Placental pericyte (primary cell): ENCODE measurements at places on chromosomes 7 and 10. TPM values are rescaled to one million over a fixed set of nuclear protein-coding genes. Genes with fewer than 3 reads are reported as not detected.

The GTPBP4 gene
- 41.8 and 43.2 TPM in 2 replicates for total RNA-seq

The IKZF1 gene
- not detected in 2 replicates for total RNA-seq

The EIF5AL1 gene
- total RNA-seq: 0.44 and 0.72 TPM in 2 replicates

The LRIT1 gene
- not detected in 2 replicates for total RNA-seq

The PDE1C gene
- total RNA-seq: 0.22 and 2.0 TPM in 2 replicates

The EPDR1 gene
- 1.8 and 14.5 TPM in 2 replicates for total RNA-seq

The MBL2 gene
- not detected in 2 replicates for total RNA-seq

The TLX1 gene
- total RNA-seq: not detected in 2 replicates

The ATP6V0A4 gene
- total RNA-seq: 0.14 and 0.22 TPM in 2 replicates

The TUBAL3 gene
- not detected in 2 replicates for total RNA-seq

The FAM241B gene
- total RNA-seq: not detected in 2 replicates

The ZEB1 gene
- 109 and 126 TPM in 2 replicates for total RNA-seq

The OR2A1 gene
- total RNA-seq: 0.14 TPM in 1 of 2 replicates, not detected in the other

The JAKMIP3 gene
- total RNA-seq: under 0.01 TPM in 2 replicates

The OPN4 gene
- not detected in 2 replicates for total RNA-seq
